ENCODE measurements at places on chromosomes 7 and 10.

GRCh38 chr7:83610649-83611304 lies 38.2 kb downstream of the SEMA3E start:
- no peak for DNase-seq

DNA sequence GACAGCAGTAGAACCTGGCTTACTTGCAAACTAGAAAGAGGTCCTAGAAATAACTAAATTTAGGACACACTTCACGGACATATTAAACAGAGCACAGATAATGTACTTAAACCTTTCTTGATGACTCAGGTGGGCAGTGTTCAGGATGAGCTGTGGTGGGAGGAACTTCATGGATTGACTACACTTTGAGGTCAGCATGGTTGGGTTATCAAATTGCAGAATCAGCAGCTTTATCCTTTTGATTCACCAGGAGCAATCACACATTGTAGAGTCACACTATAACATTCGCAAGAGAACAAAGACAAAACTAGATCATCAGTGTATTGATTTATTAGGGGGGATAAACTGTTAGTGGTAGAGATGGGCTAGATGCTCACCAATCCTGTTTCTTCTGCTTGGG lies 38.6 kb upstream of the AGK start:
- DNase-seq, result no peak

DNA sequence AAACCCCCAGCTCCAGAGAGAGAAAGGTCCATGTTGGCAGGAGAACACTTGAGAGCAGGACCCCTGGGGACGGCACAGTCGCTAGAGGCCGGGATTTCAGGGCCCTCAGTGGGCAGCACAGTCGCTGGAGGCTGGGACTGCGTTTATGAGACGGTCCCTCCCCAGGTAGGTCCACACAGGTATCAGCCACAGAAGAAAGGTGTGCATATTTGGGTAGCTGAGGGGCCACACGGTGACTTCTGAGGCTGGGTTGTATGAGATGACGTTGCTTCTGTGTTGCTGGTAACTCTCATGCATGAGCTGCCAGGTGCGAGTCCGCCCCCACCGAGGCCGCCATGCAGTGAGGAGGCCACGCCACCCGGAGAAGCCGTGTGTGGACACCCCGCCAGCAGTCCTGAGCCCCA lies 56.9 kb upstream of the PPP2R2D start:
- no peak for DNase-seq

- no peak for DNase-seq
These were observed 143.6 kb downstream of the GPR85 start for GRCh38 chr7:112942981-112943380.

GRCh38 chr10:29623797-29624196 lies 11.0 kb downstream of the SVIL start:
- DNase-seq, result peak; percentile 76

DNA sequence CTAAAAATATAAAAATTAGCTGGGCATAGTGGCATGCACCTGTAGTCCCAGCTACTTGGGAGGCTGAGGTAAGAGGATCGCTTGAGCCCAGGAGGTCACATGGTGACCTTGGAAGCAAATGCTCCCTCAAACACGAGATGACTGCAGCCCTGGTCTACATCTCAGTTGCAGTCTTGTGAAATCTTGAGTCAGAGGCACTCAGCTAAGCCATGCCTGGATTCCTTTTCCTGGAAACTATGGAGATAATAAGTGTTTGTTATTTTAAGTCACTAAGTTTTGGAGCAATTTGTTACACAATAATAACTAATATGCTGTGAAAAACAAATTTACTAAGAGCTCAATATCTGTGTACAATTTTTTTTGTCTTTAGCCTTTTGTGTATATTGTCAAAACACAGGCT lies 284.3 kb upstream of the KAT6B start:
- DNase-seq, result peak; percentile 96

DNA sequence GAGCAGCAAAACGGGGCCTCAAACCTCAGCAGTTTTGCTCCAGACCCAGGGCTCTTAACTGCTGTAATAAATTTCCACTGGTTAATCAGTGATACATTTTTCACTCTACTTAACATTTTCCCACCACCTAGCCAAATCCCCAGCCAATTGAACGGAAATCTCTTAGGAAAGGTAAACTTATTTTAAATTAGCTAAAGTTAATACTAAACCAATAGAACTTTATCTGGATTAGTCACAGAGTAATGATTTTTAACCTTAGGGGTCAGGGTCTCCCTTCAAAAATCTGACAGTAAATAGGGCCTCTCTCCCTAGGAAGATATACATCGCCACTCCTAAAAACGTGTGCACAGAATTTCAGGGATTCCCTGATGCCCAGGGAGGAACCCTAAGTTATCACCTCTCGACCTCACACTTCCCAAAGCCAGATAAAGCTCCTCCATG lies 87.4 kb upstream of the KMT2E start:
- DNase-seq, result no peak

DNA sequence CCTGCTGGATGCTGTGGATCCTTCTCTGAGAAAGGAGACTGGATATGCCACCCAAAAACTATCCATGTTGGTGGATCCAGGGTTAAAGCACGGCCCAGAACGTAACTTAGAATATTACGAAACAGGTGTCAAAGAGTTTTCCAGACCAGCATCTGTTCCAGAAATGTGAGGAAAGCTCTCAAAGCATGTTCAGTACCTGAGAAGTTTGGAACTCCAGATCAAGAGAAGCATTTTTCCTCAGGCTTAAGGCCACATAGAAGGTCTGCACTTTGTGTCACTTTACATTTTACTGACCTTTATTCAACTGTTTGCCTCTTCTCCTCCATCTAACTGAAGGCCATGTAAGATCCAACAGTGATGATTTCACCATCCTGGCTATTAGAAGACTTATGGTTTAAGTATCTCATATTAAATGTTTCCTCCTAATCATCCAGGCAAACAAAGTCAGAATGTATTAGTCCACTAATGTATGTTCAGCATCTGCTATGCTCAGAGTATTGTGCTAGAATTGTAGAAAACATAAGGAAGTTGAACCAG lies 340.7 kb upstream of the LRGUK start:
- no peak for DNase-seq

GRCh38 chr7:29359482-29360093 lies 165.0 kb downstream of the CHN2 start:
- DNase-seq, result no peak

DNA sequence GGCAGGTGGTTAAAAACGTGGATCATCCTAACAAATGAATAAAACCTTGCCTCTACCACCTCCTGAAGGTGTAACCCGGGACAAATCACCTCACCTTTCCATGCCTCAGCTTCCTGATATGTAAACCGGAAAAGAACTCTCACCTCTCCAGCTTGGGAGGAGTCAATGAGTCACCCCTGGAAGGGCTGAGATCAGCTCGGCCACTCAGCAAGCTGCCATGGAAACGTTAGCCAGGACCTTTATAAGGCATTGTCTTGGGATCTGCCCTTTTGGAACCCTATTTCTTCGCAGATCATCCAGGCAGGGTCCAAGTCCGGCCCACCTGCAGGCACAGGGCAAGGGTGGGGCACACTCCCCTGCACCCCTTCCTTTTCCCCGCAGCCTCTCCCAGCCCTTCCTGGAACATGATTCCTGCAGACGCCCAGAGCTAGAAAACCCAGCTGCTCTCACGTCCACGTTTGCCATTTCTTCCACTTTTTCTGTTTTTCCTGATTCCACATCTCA lies 81.6 kb upstream of the PFKP start:
- peak; percentile 43 for DNase-seq

- DNase-seq, result no peak
These were observed 235.2 kb upstream of the AKR1E2 start for GRCh38 chr10:4590807-4591206.

- no peak for DNase-seq
These were observed 7.7 kb upstream of the ZNF783 start for GRCh38 chr7:149254181-149254858.

GRCh38 chr10:61992671-61993668 lies 91.5 kb downstream of the ARID5B start:
- peak; percentile 99 for DNase-seq

- DNase-seq, result no peak
These were observed 1.5 kb upstream of the POLM start for GRCh38 chr7:44083796-44084195.

DNA sequence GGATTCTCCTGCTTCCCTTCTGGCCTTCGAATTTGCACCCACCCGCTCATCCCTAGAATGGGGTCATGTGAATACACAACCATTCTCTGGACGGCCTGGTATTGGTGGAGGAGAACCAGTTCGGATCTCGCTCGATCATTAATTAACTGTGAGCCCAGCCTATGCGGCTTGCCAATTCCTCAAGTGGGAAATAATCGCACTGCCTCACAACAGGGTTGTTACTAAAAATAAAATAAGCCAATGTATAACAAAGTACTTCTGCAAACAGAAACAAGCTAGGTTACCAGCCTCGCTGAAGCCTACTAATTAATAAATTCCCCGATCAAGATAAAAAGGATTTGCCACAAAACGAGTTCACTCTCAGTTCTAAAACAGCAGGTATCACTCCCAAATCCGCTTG lies 16.2 kb downstream of the CTBP2 start:
- DNase-seq, result no peak

- DNase-seq, result no peak
These were observed 28.4 kb downstream of the ARHGAP22 start for GRCh38 chr10:48576501-48576900.

- no peak for DNase-seq
These were observed 139.1 kb downstream of the ARHGAP12 start for GRCh38 chr10:31789555-31789954.

- no peak for DNase-seq
These were observed 966.7 kb upstream of the ZNF722 start for GRCh38 chr7:63031838-63032436.

DNA sequence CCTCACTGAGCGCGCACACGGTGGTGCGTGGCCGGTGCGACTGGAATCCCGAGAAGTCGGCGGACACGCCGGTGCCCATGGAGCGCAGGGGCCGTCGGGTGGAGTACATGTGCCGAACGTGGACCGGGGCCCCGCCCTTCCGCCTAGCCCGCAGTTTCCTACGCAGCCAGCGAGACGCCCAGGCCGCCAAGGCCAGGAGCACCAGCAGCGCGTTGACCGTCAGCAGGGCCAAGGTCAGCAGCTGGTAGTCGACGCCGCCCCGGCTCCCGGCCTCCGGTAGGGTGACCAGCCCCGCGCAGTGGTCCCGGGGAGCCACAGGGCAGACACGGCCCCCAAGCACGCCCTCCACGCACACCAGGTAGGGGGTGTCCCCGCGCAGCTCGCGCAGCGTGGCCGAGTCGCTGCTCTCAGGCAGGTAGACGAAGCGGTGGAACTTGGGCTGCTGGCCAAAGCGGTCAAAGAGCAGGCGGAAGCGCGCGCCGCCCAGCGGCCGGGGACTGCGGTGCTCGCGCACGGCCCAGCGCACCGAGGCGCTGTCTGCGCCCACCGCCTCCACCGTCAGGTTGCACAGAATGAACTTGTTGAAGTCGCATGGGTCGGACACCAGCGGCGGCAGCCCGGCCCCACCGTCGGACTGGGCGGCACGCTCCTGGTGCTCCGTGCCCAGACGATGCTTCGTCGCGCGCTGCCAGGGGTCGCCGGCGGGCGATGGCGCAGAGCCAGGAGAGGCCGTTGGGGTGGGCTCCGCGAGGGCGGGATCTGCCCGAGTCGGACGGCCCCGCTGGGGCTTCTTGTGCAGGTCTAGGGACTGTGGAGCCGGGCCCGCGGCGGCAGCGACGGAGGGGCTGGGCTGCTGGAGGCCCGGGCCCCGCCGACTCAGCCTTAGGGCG lies 2.2 kb downstream of the TRIL start:
- DNase-seq, result peak; percentile 48

DNA sequence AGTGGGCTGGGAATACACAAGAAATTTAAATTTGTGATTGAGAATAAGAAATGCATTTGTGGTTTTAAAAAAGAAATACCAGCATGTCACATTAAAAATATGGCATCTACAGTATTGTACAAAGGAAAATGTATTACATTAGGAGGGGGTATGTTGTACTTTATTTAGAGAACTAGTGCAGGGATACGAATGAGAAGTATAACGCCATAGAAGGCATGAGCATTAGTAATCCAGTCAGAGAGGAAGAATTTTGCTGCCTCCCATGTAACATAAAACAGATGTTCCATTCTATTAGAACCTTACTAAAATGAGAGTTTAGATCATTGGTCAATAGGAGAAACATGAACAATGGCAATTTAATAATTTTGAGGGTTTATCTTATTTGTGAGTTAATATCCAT lies 182.2 kb downstream of the ADK start:
- DNase-seq, result peak; percentile 23

GRCh38 chr10:52818019-52818418 lies 45.4 kb upstream of the MBL2 start:
- DNase-seq, result peak; percentile 85

DNA sequence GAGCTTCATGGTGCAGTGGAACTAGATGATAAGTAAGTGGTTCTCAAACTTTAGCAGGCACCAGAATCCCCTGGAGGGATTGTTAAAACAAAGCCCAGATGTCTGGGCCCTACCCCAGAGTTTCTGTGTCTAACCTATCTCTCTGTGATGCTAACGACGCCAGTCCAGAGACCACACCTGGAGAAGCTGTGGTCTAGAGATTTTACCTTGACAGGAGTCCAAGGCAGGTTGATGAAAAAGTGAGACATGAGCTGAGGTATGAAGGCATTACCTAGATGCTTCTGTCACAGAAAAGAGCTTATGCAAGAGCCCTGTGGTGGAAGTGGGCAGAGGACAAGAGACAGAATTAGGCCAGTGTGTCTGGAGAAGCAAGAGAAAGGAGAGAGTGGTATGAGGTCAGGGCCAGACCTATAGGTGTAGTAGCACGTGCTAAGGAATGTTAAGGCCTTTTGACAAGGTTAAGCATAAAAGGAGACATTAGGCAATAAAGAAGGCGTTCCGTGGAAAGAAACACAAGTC lies 184.3 kb upstream of the TCF7L2 start:
- DNase-seq, result no peak

DNA sequence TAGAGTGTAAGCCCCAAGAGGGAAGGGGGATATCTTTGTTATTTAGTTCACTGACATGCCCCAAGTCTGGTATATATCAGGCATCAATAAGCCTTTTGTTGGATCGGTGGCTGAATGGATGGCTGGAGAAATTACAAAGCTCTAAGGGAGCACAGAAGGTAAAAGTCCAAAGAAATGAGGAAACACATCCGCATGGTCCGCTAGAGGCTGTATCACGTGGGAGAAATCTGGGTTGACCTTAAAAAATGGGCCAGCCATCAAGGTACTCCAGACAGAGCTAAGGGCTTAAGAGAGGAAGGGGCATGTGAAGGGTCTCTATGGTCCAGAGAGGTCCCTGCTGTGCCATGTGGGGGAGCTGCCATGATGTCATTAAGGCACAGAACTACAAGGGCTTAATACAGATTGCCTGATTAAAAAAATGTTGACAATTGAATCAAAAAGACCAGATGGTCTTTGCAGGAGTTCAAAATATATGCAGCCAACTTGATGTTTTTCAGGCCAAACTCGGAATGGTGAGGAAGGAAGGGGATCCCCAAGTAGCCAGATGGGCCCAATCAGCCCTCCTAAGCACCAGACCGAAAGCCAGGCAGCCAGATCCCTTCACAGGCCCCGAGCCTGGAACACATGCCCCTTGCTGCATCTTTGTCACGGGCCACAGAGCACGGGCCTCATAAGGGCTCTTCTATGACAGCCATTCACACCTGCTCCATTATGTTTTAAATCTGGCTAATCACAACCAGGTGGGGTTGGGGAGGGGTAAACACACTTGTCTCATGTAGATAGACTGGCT lies 31.9 kb downstream of the SCRN1 start:
- no peak for DNase-seq

GRCh38 chr10:51000976-51001375 lies 73.3 kb upstream of the PRKG1 start:
- peak; percentile 64 for DNase-seq

GRCh38 chr10:130440494-130440893 lies 304.3 kb downstream of the GLRX3 start:
- no peak for DNase-seq

- DNase-seq, result peak; percentile 28
These were observed 55.9 kb upstream of the PCGF5 start for GRCh38 chr10:91164520-91165065.

- peak; percentile 94 for DNase-seq
These were observed 64.4 kb downstream of the SUGCT start for GRCh38 chr7:40199076-40199802.
